Natural killer cell treated with Interleukin-12 subunit alpha and Interleukin-12 subunit beta and Interleukin-15 and Interleukin-18, amount 100 ng/mL, for 72 hours (primary cell): ENCODE measurements at places on chromosomes 2 and 18.

DNA sequence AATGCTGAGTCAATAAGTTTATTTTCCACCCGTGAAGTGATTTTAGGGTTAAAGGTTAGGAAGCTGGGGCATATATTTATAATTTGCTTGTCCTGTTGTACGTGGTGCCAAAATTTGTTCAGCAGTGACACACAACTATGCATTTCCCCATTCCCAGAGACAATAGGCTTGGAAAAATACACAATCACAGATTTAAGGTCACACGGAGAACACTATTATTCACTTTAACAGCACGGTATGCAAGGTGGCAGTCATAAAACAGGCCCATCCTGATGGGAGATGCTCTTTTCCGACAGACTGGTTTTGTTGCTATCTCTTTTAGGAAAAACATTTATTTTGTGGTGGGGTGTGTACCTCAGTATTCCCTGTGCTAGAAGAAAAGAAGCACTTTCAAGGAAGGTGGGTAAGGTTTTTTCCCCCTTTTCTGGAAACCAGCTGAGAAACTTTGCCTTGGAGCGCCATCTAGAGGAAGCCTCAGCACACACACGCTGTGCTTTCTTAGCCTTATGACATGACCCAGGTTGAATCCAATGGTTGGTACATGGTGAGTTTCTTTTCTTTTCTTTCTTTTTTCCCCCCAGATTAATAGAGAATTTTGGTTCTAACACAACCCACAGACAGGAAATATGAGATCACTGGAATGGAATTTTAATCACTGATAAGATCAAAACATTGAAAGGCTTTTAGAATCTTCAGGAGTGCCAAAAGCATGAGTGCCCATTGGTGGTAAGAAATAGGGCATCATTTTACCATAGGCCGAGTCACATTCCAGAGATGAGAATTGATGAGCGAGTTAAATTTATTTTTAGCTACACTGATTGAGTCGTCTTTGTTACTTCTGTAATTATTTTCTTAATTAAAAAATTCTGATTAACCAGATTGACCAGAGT is 332.1 kb downstream of the AGPS start:
- H3K4me3 ChIP-seq, result no peak overlapping the region
- no peak for DNase-seq
- H3K4me1 ChIP-seq, result no peaks in the 10 kb centered on the region

GRCh38 chr2:71897836-71898235 is 249.8 kb downstream of the CYP26B1 start:
- no peaks in the 10 kb centered on the region for H3K36me3 ChIP-seq
- no peak for DNase-seq
- H3K27ac ChIP-seq, result no peak overlapping the region
- H3K4me1 ChIP-seq, result no peaks in the 10 kb centered on the region

- peaks cover 7% of the 10 kb centered on the region for H3K27me3 ChIP-seq
- no peaks in the 10 kb centered on the region for H3K36me3 ChIP-seq
- H3K27ac ChIP-seq, result no peak overlapping the region
- no peak for DNase-seq
These were observed 185.7 kb upstream of the KLHL29 start for GRCh38 chr2:23199115-23199918.

GRCh38 chr18:9757827-9758621 is 49.9 kb downstream of the RAB31 start:
- H3K27me3 ChIP-seq, result no peaks in the 10 kb centered on the region
- H3K36me3 ChIP-seq, result no peaks in the 10 kb centered on the region
- peak overlapping the region; percentile 0 for H3K4me3 ChIP-seq
- H3K4me1 ChIP-seq, result peaks cover 10% of the 10 kb centered on the region

DNA sequence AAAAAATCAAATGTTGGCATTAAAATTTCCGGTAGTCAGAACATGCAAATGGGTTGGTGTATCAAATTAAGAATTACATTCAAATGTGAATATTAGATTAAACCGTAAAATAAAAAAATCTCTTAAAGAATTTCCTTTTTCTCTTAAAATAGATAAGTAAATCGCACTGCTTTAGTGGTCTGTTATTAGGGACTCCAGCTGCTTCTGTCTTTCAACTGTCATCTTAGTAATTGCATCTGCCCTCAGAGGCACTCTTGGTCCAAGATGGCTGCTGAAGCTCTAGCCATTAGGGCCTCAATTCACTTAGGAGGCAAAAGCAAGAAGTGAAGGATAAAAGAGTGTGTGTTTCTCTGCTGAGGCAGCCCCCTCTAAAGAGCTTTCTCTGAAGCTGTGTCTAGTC is 132.4 kb downstream of the MGAT5 start:
- H3K27me3 ChIP-seq, result no peaks in the 10 kb centered on the region
- no peak for DNase-seq
- no peaks in the 10 kb centered on the region for H3K36me3 ChIP-seq
- peaks cover 4% of the 10 kb centered on the region for H3K4me1 ChIP-seq
- H3K27ac ChIP-seq, result no peak overlapping the region

DNA sequence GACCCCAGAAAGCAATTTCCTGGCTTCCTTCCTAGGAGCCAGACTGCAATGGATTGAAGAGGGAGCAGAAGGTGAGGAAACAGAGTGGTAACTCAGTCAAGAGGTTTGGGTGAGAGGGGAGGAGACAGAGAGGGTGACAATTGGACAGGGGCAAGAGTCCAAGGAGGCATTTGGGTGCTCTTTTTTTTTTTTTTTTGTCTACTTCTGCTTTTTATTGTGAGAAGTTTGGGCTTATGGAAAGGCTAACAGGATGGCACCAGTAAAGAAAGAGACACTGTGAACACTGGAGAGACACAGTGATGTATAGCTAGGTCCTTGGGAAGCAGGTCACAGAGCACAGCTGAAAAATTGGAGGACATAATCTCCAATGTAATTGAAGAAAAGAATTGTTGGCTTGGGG is 25.0 kb downstream of the CYBRD1 start:
- no peak overlapping the region for H3K27ac ChIP-seq
- no peaks in the 10 kb centered on the region for H3K27me3 ChIP-seq
- no peak for DNase-seq
- no peaks in the 10 kb centered on the region for H3K36me3 ChIP-seq
- H3K4me1 ChIP-seq, result peaks cover 9% of the 10 kb centered on the region

- no peaks in the 10 kb centered on the region for H3K4me1 ChIP-seq
- no peak overlapping the region for H3K4me3 ChIP-seq
- H3K27ac ChIP-seq, result no peak overlapping the region
- no peak for DNase-seq
- H3K36me3 ChIP-seq, result peaks cover 19% of the 10 kb centered on the region
These were observed 12.6 kb downstream of the NDUFAF7 start for GRCh38 chr2:37244017-37244416.

- DNase-seq, result no peak
- no peaks in the 10 kb centered on the region for H3K27me3 ChIP-seq
- no peaks in the 10 kb centered on the region for H3K4me1 ChIP-seq
- no peak overlapping the region for H3K4me3 ChIP-seq
These were observed 48.9 kb downstream of the AGAP1 start for GRCh38 chr2:235542733-235543127.

- no peaks in the 10 kb centered on the region for H3K4me1 ChIP-seq
- H3K36me3 ChIP-seq, result no peaks in the 10 kb centered on the region
- H3K4me3 ChIP-seq, result no peak overlapping the region
- no peak for DNase-seq
- H3K27me3 ChIP-seq, result no peaks in the 10 kb centered on the region
These were observed 391.0 kb downstream of the THSD7B start for GRCh38 chr2:137156221-137156844.

DNA sequence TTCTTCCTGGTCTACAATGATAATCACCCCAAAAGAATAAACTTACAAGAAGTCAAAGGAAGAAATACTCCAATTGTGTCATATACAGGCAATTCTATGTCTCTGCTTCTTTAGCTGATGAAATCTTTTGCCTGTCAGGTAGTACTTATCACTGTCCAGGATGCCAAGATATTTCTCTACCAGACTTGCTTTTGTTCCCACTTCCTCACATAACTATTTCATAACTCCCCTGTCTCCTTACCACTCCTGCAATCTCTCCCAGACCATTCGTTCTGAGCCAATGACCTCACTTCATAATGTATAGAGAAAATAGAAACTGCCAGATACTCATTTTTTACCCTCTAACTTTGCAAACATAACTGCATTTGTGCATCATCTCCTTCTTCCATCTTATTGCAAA is 39.1 kb downstream of the HNMT start:
- no peak overlapping the region for H3K27ac ChIP-seq
- H3K4me1 ChIP-seq, result no peaks in the 10 kb centered on the region
- no peaks in the 10 kb centered on the region for H3K36me3 ChIP-seq
- H3K27me3 ChIP-seq, result no peaks in the 10 kb centered on the region
- H3K4me3 ChIP-seq, result no peak overlapping the region

DNA sequence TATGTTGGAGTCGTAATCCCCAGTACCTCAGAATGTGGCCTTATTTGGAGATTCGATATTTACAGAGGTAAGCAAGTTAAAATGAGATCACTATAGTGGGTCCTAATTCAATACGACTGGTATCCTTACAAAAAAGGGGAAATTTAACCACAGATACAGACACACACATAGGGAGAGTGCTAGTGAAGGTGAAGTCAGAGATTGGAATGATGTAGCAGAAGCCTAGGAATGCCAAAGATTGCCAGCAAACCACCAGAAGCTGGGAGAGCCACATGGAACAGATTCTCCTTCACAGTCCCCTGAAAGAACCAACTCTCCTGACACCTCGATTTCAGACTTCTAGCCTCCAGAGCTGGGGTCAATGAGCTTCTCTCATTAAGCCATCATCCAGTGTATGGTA is 17.7 kb upstream of the ACTR3 start:
- peaks cover 18% of the 10 kb centered on the region for H3K4me1 ChIP-seq
- H3K27ac ChIP-seq, result no peak overlapping the region
- no peak overlapping the region for H3K4me3 ChIP-seq
- no peak for DNase-seq
- peaks cover 7% of the 10 kb centered on the region for H3K27me3 ChIP-seq

DNA sequence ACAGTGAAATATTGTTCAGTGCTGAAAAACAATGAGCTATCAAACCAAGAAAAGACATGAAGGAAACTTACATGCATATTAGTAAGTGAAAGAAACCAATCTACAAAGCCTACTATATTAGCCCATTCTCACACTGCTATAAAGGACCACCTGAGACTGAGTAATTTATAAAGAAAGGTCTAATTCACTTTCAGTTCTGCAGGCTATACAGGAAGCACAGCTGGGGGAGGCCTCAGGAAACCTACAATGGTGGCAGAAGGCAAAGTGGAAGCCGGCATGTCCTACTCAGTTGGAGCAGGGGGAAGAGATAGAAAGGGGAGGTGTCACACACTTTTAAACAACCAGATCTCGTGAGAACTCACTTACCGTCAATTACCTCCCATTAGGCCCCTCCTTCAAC is 232.1 kb downstream of the TMX3 start:
- no peaks in the 10 kb centered on the region for H3K36me3 ChIP-seq
- no peak for DNase-seq
- no peak overlapping the region for H3K27ac ChIP-seq
- no peaks in the 10 kb centered on the region for H3K4me1 ChIP-seq
- H3K4me3 ChIP-seq, result no peak overlapping the region

- no peaks in the 10 kb centered on the region for H3K36me3 ChIP-seq
- DNase-seq, result no peak
- H3K27me3 ChIP-seq, result peaks cover 19% of the 10 kb centered on the region
- no peak overlapping the region for H3K27ac ChIP-seq
These were observed 16.9 kb downstream of the PRKAG3 start for GRCh38 chr2:218814540-218815243.

- H3K4me1 ChIP-seq, result no peaks in the 10 kb centered on the region
- no peaks in the 10 kb centered on the region for H3K36me3 ChIP-seq
- H3K4me3 ChIP-seq, result no peak overlapping the region
- no peak for DNase-seq
- no peak overlapping the region for H3K27ac ChIP-seq
These were observed 424.3 kb downstream of the SLC4A3 start for GRCh38 chr2:220051716-220052115.

- no peak overlapping the region for H3K4me3 ChIP-seq
- DNase-seq, result no peak
- H3K27me3 ChIP-seq, result no peaks in the 10 kb centered on the region
- H3K36me3 ChIP-seq, result no peaks in the 10 kb centered on the region
- no peak overlapping the region for H3K27ac ChIP-seq
These were observed 502.6 kb upstream of the RAB12 start for GRCh38 chr18:8106603-8107002.

DNA sequence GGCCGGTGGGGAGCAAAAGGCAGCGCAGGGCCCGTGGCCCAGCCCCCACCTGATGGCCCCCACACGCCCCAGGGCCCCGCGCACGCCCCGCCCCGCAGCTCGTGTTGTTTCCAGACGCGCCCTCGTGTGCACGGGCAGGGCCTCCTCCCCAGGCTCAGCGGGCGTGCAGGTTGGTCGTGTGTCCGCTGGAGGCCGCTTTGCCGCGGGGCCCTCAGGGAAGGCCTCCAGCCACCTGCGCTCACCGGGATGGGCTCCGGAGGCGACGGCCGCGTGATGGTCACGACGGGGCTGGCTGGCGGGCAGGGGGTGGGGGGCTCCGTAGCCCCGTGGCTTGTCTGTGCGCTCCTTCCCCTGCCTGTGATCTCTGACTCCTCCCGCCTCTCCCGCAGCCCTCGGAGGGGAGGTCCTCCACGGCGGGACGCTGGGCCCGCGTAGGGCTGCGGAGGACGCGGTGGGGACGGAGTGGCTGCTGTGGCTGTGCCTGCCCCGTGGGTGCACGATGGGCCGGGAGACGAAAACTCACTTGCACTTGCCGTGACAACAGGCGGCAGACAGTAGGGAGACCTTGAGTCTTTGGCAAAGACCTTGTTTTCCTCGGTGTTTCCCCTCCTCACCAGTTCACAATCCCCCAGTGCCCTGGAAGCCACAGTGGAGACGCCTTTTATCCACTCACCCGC is 67.1 kb downstream of the RTP5 start:
- DNase-seq, result no peak
- H3K27me3 ChIP-seq, result no peaks in the 10 kb centered on the region
- H3K4me3 ChIP-seq, result no peak overlapping the region
- H3K27ac ChIP-seq, result no peak overlapping the region
- H3K4me1 ChIP-seq, result no peaks in the 10 kb centered on the region
- no peaks in the 10 kb centered on the region for H3K36me3 ChIP-seq

DNA sequence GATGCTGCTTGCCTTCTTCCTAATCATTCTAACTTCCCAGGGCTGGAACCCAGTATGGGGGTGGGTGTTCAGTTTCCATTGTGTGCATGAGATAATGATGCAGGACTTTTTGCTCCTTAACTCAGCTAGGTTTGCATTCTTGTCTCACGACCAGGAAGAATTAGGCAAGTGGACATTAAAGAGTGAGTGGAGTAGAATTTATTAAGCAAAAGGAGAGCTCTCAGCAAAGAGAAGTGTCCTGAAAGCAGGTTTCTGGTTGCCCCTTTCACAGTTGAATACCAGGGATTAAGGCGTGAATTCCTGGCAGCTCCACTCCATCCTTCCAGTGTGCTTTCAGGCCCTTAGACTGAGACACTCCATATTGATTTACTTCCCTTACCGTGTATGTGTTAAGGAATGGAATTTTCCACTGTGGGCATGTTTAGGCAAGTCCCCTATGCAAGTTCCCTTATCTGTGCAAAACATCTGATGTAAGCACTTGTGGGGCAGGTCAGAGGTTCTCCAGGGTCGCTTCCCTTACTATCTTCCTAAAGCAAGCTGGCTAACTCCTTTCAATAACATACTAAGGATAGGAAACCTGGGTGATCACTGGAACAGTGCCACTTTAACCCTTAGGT is 126.5 kb downstream of the GPR39 start:
- no peaks in the 10 kb centered on the region for H3K27me3 ChIP-seq
- no peak for DNase-seq
- H3K4me3 ChIP-seq, result no peak overlapping the region
- H3K36me3 ChIP-seq, result no peaks in the 10 kb centered on the region
- no peaks in the 10 kb centered on the region for H3K4me1 ChIP-seq
